ENCODE measurements at places on chromosomes 1 and 21. TPM values are rescaled to one million over a fixed set of nuclear protein-coding genes. Genes with fewer than 3 reads are reported as not detected.

The FUBP1 gene
- polyA plus RNA-seq = 110 TPM

The RGL1 gene
- polyA plus RNA-seq = 11.9 TPM

The ZYG11A gene
- polyA plus RNA-seq = 0.91 TPM

The CFHR1 gene
- polyA plus RNA-seq = 0.09 TPM

The S100A11 gene
- 1,404 TPM for polyA plus RNA-seq

The USH2A gene
- polyA plus RNA-seq = 0.14 TPM

The ATAD3C gene
- 2.8 TPM for polyA plus RNA-seq

The ABL2 gene
- 3.6 TPM for polyA plus RNA-seq

The EDARADD gene
- polyA plus RNA-seq = 3.3 TPM

The SIPA1L2 gene
- polyA plus RNA-seq = 6.4 TPM

The GRIK1 gene
- polyA plus RNA-seq = 0.11 TPM

The HHIPL2 gene
- 0.57 TPM for polyA plus RNA-seq

The MIXL1 gene
- polyA plus RNA-seq = 0.30 TPM

The AGMAT gene
- polyA plus RNA-seq = 4.2 TPM

The LCE4A gene
- polyA plus RNA-seq = not detected

The XCL1 gene
- 4.9 TPM for polyA plus RNA-seq

The PAPPA2 gene
- 0.02 TPM for polyA plus RNA-seq

The FCRL5 gene
- polyA plus RNA-seq = 8.1 TPM

The TMEM52 gene
- polyA plus RNA-seq = 0.94 TPM

The KLHDC9 gene
- polyA plus RNA-seq = 4.7 TPM

The TNFRSF9 gene
- 12.0 TPM for polyA plus RNA-seq

The S100B gene
- 46.3 TPM for polyA plus RNA-seq

The PPP1R12B gene
- polyA plus RNA-seq = 8.2 TPM

The ACTL8 gene
- polyA plus RNA-seq = 0.71 TPM

The KRTAP22-2 gene
- polyA plus RNA-seq = not detected

The FABP3 gene
- polyA plus RNA-seq = 31.9 TPM

The TAS1R2 gene
- 0.02 TPM for polyA plus RNA-seq

The HTR6 gene
- polyA plus RNA-seq = 0.02 TPM

The PTGFR gene
- 0.11 TPM for polyA plus RNA-seq

The INKA2 gene
- 1.5 TPM for polyA plus RNA-seq

The IL22RA1 gene
- polyA plus RNA-seq = 0.09 TPM

The TNFRSF18 gene
- polyA plus RNA-seq = 29.9 TPM

The ATP6V1G3 gene
- polyA plus RNA-seq = 0.18 TPM

The NR1I3 gene
- 0.14 TPM for polyA plus RNA-seq

The SLC1A7 gene
- 0.07 TPM for polyA plus RNA-seq

The C8B gene
- 0.05 TPM for polyA plus RNA-seq

The FMO2 gene
- 5.5 TPM for polyA plus RNA-seq
